CD8-positive, alpha-beta memory T cell (primary cell): ENCODE measurements at places on chromosomes 11 and 22.

- no peak for DNase-seq
Observed at GRCh38 chr22:22067192-22067591, 84.6 kb upstream of the TOP3B start.

DNA sequence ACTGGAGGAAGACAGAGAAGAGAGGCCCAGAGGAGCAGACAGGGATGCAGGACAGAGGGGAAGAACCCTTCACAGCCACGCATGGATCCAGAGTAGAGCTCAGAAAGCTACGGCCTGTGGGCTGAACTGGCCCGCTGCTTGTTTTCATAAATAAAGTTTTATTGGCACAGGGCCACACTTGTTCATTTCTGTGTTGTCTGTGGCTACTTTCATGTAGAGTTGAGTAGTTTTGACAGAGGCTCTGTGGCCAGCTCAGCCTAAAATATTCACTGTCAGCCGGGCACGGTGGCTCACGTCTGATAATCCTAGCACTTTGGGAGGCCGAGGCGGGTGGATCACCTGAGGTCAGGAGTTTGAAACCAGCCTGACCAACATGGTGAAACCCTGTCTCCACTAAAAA, 26.2 kb upstream of the GAL start:
- DNase-seq: no peak

DNA sequence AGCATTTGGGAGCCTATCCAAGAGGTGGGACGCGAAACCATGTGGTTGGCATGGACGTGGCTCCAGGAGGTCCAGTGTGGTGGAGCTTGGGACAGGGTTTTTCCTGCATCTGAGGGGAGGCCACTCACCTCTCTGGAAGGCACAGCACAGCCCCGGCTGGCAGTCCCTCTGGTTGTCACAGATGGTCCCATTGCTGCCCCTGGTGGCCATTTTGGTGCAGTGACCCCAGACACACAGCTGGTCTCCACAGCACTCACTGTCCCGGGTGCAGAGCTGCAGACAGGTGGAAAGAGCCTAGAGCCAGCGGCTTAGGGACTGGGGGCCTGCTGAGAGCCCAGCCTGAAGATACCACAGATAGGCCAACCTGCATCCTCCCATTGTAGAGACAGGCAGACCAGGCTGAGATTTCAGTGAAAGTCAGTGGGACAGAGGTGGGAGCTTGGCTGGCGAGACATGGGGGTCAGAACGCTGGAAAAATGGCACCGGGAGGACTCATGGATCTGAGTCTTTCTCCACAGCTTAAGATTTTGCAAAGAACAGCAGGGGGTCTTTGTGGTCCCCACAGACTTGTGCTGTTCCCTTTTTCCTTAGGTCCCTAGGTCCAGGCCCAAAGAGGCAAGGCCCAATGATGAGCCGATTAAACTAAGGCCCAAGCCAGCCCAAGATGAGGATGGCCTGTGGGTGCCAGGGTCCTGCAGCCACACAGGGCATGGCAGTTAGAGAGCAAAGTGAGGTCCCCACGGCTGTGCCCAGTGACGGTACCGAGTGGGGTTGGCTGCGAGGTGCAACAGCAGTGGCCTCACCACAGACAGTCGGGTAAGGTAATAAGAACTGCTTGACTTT, 41.4 kb downstream of the DKK3 start:
- peak; percentile 47 for DNase-seq

- no peak for DNase-seq
Observed at GRCh38 chr22:47533961-47534803, 771.7 kb downstream of the TBC1D22A start.

DNA sequence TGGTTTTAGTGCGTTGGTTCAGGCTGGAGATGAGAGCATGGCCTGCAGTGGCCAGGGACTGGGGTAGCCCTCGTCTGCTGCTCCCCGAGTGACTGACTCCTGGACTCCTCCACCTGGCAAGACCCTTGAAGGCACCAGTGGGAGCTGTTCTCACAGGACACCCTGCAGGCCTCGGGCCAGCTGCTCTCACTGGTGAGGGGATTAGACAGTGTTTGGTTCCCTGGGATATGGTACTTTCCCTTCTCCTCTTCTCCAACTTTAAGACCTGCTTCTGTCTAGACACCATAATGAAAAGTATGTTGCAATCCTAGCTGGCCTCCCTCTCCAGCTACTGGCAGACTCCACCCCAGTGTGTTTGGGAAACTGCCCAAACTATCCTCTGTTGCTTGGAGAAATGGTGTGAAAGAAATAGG, 168.8 kb upstream of the CADM1 start:
- no peak for DNase-seq

DNA sequence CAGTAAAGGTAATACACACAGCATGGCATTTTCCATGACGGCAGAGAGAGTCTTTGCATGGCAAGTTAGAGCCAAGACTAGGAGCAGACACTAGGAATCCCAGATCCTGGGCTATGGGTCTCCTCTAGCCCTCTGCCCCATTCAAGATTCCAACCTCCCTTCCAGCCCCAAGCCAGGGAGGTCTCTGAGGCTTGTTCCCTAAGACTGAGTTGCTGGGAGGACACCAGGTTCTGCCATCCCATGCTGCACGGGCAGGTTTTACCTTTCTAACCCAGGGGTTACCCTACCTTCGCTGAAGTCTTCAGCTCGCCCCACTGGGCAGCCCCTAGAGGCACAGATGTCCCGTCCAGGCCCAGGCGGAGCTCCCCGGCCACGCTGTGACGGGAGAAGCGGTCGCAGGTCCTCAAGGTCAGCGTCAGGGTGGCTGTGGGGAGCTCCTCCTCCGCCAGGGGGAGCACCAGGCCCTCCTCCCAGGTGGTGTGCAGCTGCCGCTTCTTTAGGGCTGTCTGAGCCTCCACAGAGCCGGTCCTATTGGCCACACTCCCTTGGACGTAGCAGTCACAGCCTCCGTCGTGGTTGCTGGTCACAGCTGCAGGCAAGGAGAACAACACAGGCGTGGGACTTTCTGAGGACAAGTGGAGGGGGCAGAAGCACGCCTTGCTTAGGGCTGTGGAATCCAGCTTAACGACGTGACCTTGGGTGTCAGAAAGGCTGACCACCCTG, 33.8 kb downstream of the SYT13 start:
- no peak for DNase-seq

DNA sequence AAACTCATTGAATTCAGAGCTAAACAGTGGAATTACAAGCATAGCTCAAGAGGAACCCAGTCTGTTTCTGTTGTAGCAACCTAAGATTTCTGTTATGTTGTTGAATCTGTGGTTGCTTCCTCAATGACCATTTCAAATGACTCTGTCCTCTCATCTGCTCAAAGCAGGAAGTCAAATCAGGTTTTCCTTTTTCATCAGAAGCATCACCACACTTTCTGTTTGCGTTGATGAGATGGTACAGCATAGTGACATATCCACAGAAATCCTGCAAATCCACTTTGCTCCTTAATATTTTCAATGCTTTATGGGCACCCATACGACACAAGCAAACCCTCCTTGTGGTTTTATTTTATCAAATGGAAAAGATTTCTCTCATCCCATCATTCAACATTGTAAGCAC, 12.6 kb upstream of the UCP2 start:
- DNase-seq: no peak

DNA sequence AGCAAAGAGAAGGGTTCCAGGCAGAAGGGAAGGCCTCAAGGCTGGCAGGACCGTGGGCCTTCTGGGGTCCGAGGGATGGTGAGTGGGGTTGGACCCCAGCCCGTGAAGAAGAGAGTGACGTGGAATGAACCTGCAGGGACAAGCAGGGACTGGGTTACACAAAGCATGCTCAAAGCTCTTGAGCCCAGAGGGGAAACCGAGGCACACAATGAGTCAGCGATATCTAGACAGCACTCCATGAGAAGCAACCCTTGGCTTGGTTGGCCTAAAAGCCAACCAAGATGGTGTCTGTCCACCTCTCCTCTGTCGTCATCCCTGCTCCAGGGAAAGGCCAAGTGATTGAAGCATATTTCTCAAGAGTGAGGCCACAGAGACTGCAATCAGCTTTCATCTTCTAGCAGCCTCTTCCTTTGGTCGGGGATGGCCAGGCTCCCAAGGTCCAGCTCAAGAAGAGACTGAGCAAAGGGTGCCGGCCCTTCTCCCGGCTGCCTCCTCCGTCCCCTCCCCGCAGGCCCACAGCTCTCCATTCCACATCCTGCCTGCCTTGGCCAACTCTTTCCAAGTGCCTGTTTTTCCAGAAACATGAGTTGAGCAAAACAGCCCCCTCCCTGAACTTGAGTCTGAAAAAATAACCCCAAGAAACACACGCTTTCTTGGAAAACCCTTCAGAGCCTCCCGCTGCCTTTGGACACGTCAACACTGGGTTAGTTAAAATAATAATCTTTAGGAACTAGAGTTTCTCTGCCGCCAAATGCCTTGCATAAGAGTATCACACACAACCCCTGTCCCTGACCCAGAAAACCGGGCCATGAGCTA, 556.6 kb downstream of the MIAT start:
- no peak for DNase-seq

GRCh38 chr11:95289378-95290101, 58.5 kb upstream of the SESN3 start:
- no peak for DNase-seq

DNA sequence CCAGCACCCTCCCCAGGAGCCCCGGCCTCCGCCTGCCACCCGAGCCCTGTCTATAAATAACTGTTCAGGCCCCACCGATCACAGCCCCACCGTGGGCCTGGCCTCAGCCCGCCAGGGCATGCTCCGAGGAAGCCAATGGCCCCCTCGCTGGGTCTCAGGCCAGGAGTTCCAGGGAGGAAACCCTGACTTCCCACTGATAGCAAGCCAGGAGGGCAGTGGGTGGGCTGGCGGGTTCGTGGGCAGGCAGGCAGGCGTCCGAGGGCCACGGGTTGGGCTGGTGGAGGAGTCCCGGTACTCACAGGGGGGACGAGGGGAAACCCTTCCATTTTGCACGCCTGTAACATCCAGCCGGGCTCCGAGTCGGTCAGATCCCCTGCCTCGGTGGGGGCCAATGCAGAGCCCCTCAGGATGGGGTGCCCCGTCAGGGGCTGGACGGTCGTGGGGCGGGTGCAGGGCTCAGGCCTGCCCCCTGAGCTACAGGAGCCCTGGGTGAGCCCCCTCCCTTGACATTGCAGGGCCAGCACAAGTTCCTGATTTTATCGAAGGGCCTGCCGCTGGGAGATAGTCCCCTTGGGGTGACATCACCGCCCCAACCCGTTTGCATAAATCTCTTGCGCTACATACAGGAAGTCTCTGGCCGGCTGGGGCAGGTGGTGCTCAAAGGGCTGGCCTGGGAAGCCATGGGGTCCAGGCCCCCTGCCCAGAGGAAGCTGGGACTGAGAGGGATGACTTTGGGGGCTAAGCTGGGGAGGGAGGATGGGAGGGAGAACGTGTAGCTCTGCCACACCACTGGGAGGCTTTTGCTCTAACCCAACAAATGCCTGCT, at the start of gene SPI1:
TSS of gene SPI1 (minus strand) at position 538 of the 826 bp plus-strand sequence. CDS start at position 344, 194 bp downstream.
- DNase-seq: no peak

- no peak for DNase-seq
Observed at GRCh38 chr11:2404735-2405196, 4.2 kb downstream of the TSSC4 start.

DNA sequence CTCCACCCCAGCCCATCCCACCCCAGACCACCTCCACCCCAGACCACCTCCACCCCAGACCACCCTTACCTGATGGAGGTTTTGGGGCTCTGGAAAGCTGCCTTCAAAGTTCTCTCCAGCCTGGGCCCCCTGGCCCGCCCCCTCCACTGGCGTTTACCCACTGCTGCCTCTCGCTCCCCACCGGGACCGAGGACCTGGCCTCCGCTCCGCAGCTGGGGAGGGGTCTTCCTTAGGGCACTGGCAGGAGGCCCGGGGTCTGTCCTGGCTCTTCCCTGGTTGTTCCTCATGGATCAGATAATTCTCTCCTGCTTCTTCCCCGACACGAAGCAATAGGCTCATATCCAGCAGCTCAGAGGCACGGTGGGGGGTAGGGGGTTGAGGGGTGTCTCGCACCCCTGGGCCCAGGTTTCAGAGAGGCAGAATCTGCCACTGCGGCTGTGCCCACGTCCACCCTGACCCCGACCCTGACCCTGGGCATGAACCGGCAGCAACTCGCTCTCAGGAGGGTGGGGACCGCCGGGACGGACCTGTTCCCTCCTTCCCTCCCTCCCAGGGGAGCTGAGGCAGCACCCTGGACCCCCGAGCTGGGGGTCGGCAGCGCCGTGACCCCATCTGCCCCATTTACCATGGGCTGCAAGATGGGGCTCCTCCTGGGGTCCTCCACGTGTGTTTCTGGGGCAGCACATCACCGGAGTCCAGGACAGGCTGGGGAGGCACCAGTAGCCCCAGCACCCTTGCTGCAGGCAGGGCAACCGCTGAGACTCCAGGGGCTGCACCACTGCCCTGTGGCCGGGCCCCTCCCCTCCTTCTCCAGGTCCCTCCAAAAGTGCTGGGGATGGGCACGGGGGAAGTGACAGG, 12.9 kb downstream of the KRTAP5-5 start:
- DNase-seq: no peak

GRCh38 chr11:124748481-124749343, 3.3 kb downstream of the VSIG2 start:
- no peak for DNase-seq

DNA sequence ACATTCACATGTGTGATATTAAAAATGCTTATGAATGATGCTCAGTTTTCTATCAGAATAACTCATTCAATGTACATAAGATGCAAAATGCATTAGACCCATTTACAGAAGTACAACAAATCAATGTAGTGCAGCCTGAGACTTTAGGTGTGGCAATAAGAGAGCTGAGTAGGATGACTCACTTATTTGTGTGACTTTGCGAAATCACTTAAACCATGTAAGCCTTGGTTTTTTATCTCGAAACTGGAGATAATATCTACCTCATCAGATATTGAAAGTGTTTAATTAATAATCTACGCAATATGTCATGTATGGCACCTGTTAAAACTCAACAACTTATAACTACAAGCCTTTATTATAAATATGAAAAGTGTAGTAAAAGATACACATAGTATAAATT, 105.7 kb upstream of the LUZP2 start:
- no peak for DNase-seq
